ENCODE measurements at places on chromosomes 3 and 15. TPM values are rescaled to one million over a fixed set of nuclear protein-coding genes. Genes with fewer than 3 reads are reported as not detected.

- no peak for DNase-seq
Observed at GRCh38 chr3:63438826-63439371, 160.8 kb downstream of the SYNPR start.

GRCh38 chr15:78448441-78449219 is 10.6 kb downstream of the IREB2 start:
- no peak for DNase-seq

GRCh38 chr3:27990324-27990723 is 251.1 kb upstream of the CMC1 start:
- no peak for DNase-seq

IL17RB gene
- 0.13 TPM for total RNA-seq

DNA sequence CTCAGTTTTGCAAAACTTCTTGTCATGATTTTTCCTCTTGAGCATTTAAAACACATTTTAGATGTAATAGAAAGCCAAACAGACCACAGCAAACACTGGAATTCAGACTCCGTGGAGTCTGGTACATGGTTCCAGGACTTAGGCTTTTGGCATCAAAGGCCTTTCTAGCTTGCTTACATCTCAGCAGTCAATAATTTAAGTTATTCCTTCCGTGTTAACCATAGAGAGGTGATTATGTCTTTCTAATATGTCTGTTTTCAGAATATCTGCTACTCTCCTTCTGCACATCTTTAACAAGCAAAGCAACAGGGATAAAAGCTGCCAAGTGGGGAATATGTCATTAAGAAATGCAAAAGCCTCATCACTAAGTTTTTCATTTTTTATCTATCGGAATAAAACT is 171.7 kb upstream of the CRBN start:
- no peak for DNase-seq

DNA sequence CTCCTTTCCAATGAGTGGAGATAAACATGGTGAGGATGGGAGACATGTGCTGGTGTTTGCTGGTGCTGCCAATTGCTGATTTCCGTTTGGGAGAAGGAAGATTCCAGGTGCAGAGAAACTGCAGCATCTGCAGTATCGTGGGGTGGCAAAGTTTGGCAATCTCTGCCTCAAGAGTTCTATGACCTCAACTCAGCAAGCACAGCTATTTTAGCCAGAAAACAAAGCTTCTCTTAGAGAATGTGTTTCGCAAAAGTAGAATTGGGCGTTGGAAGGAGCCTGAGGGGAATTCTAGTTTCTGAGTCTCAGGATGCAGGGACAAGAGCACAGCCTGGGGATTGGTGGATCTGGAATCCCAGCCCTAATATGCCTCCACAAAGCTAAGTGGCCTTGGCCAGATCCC is 18.2 kb upstream of the SHC4 start:
- DNase-seq: no peak

- no peak for DNase-seq
Observed at GRCh38 chr3:68483601-68484000, 448.7 kb downstream of the TAFA4 start.

WDR93 gene
- total RNA-seq: under 0.01 TPM

EFHB gene
- not detected for total RNA-seq

GRCh38 chr3:126465928-126466544 is 9.7 kb downstream of the ZXDC start:
- DNase-seq: no peak

- no peak for DNase-seq
Observed at GRCh38 chr3:194485468-194485880, 1.3 kb downstream of the ATP13A3 start.

MNS1 gene
- total RNA-seq: 0.13 TPM

GAP43 gene
- total RNA-seq: not detected

PEX5L gene
- total RNA-seq: not detected

GRCh38 chr15:98667521-98668179 is 19.3 kb downstream of the IGF1R start:
- DNase-seq: no peak

DNA sequence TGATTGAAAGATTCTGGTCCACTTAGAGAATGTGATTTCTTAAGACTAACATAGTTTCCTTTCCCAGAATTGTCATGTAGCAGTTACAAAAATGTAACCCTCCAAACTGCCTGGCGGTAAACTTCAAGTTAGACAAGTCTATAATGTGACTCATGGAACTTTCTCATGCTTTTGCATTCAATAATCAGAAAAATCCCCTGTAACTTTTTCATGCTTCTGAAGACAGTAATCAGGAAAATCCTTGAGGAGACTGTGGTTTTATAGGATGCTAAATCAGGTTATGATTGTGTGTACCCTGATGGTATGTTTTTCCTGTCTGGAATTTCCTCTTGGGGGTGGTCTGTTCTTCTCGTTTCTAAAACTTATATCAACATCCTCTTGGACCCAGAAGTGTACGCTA is 74.0 kb upstream of the RARB start:
- DNase-seq: no peak

DNA sequence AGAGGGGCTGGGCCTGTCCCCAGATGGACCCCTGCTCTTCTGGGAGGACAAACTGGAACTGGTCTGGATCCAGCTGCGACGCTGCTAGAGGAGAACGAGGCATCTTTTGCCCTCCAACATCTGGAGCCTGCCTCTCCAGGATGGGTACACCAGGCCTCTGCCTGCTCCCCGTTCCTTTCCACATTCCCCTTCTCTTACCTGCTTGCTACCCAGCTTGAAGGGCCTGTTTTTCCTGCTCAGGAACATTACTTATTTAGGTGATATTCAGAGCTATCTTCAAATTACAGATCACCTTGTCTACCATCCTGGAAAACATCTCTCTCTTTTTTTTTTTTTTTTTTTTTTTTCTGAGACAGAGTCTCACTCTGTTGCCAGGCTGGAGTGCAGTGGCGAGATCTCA is 64.0 kb downstream of the CHRD start:
- DNase-seq: no peak

GRCh38 chr15:48388016-48388851 is 57.0 kb downstream of the DUT start:
- DNase-seq: no peak

DNA sequence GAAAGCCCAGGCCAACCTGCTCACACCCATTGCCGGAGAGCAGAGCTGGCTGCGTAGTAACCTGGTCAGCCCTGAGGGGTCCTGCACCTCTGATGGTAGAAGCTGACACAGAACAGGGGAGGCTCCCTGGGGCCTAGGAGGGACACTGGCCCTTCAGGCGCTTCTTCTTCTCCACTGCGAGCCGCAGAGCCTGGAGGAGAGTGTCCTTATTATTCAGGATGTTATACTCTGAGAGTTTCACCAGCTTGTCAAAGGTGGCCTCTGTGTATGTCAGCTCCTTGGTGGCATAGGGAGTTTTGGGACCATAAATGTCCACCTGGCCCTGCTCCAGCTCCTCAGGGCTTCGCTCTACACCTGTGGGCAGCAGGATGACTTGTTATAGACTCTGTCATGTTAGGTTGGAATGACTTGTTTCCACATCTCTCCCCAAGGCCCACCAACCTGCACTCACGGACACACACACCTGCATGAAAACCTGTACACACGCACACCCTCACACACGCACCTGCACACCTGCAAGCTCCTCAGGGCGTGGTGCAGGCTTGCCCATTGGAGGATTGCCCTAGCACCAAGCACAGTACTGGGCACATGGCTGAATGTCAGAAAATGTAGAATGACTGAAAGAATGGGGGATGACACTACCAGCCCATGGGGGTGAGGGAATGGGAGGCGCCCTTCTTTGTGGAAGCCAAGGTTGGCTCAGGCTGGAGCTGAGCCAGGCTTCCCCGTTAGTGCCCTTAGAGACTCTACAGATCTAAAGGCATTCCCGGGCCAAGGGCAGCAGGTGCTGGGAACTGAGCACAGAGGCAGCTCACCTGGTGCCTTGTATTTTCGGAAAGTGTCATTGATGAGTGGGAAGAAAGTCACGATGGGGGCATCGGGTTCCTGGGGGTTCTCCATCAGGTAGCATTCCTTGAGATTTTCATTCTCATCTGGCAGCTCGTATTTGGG is 11.5 kb upstream of the EHD4 start:
- no peak for DNase-seq

DNA sequence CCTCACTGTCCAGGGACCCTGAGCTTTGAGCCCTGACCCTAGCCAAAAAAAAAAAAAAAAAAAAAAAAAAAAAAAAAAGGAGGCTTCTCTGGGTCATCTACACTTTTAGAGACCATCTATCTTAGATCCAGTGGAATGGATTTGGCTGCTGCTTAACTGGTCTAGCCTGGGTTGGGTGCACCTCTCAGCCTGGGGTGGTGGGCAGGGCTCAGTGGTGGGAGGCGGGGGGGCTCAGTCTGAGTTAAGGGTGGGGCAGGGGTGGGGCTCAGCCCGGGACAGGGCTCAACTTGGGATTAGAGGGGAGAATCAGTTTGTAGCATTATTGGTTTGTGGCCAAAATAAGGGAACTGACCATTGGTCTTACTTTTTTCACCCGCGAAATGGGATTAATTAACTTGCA is 139.2 kb downstream of the TPRA1 start:
- DNase-seq: no peak

- no peak for DNase-seq
Observed at GRCh38 chr15:65361708-65362459, 15.9 kb downstream of the IGDCC3 start.

GRCh38 chr3:5563537-5564277 is 376.2 kb downstream of the EDEM1 start:
- DNase-seq: no peak

DNA sequence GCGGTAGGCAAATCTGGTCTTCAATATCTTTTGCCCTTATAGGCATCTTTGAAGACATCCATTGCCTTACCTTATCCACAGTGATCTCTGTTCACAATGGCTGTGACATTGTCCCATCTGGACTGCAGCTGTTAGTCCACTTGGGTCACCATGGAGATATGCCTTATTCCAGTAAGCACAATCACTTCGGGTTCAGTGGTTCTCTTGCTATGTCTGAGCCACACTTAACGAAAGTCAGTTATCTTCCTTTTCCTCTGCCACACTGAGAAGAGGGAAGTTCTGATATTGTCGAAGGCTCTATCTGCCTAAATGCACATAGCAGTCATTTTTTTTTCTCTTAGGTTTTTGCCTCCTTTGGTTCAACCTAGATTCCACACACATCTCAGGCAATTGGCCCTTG is 119.0 kb upstream of the SATB1 start:
- no peak for DNase-seq

GRCh38 chr3:116863270-116863770 is 153.7 kb downstream of the TUSC7 start:
- no peak for DNase-seq

DNA sequence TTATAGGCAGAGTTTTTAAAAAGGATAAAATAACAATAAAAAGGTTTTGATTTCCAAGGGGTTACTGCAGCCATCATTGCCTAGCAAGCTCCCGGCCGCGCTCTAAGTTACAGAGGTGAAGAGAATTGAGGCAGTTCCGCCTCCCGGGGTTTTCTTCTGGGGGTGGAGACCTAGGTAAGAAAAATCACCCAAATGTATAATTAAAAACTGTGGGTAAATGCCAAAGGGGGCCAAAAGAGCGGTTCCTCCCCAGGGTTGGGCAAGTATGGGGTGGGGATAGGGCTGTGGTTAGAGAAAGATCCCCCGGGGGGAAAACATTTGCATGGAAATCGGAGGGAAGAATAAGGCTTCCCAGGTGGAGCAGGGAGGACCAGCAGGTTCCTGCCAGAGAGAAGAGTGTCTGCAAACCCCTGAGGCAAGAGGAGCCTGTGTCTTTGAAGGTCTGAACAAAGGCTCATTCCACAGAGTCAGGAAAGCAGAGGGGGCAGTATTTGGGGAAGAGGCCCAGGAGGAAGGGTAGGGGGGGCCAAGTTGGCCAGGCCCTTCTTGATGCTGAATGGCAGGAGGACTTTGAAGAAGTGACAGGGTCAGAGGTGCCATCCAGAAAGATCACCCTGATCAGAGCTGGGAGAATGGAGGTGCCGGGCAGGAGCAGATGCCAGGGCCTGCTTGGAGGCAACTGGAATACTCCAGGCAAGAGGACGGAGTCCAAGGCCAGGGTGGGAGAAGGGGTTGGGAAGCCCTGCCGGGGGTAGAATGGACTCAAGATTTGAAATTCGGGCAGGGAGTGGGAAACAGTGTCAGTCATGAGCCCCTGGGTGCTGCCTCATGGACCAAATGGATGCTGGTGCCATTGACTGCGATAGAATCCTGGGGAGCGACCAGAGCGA is 152.9 kb upstream of the RGMA start:
- DNase-seq: no peak

DNA sequence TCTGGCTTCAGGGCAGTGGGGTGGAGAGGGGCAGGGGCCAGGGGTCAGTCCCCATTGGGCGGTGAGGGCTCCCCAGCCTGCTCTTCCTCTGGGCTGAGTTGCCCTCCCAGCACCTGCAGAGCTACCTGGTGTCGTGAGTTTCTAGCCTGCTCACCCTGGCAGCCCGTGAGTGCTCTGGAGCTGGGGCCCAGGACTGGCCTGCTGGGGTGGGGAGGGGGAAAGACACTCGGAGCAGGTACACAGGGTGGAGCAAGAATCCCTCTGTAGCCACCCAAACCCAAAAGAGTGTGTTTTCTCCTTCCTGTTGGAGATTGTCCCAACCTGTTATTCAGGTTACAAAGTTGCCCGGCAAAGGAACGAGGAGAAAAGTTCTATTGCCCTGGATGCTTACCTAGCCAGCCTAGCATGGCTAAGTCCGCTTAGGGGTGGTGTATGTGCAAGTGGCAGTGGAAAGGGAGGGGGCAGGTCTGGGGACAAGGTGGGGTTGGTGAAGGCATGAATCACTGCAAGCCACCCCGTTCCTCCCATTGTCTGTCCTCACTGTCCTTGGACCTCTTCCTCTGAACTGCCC is 8.9 kb downstream of the FAM3D start:
- no peak for DNase-seq

SLC28A1 gene
- under 0.01 TPM for total RNA-seq

TRPC1 gene
- total RNA-seq: 5.2 TPM

CYP1A2 gene
- total RNA-seq: under 0.01 TPM

DNA sequence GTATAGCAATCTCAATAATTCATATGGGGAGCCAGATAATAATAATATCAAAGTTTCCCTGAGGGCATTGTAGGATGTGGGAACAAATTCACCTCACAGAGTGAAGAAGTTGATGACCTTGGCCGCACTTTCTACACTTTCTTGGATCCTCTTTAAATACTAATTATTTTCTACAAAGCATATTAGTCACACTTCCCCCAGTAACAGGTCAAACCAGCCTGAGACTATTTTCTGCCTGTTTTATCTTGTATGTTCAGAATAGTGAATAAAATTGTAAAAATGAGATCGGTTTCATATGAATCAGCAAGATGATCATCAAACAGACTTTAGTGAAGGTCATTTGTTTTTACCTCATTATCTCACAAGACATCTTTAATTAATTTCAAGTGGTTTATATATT is 2.3 kb upstream of the OR5K3 start:
- DNase-seq: no peak

CRYGS gene
- total RNA-seq: 0.89 TPM

DNA sequence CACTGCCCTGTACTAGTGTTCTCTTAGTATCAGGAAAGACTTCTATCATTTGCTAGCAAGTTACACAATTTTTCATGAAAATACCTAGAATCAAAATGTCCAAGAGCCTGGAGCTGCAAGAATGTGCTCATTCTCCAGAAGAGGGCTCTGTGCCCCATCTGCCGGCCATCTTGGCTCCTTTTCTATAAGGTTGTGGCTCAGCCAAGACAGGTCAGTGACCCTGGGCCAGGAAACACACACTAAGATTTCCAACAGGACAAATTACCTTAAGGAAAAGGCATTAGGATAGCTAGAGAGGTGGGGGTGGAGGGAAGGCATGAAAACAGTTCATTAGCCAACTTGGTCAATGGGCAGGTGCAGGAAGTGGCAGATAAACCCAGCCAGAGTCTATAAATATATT is 20.7 kb downstream of the TIMP4 start:
- DNase-seq: no peak

GRCh38 chr15:65110676-65111292 is 4.2 kb downstream of the UBAP1L start:
- peak; percentile 90 for DNase-seq

CCDC33 gene
- not detected for total RNA-seq
